ENCODE measurements at places on chromosomes 1 and 21.

DNA sequence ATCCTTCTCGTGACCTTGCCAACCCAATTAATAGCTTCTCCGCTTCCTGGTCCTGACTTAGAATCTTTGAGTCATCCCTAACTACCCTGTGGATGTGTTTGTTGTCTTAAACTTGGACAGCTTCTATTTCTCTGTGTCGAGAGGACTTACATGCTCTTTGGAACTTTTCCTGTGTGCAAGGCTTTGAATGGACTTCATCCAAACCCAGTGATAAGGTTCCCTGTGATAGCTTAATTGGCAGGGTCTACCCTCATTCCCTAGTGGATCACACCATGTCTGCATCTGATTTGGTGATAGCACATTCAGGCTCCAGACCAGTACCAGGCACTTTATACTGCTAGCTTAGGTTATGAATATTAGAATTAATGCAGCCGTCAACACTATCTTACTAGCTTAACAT is 378.2 kb upstream of the KAZN start:
- no peak for DNase-seq

DNA sequence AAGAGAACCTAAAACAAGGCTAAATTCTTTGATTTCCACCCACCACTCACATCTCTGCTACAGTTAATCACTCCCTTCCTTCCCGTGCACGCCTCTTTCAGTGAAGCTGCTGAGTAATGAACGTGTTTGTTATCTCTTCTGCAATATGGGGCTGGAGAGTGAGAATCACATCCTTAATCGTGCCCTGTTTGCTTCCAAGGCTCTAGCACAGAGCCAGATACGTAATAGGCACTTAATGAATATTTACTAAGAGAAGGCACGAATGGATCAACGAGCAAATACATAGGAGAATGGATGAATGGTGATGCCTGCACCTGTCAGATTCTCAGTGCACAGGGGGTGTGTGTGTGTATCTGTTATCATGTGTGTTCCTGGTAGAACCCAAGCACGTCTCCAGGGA is 22.1 kb upstream of the FAM43B start:
- DNase-seq: no peak

DNA sequence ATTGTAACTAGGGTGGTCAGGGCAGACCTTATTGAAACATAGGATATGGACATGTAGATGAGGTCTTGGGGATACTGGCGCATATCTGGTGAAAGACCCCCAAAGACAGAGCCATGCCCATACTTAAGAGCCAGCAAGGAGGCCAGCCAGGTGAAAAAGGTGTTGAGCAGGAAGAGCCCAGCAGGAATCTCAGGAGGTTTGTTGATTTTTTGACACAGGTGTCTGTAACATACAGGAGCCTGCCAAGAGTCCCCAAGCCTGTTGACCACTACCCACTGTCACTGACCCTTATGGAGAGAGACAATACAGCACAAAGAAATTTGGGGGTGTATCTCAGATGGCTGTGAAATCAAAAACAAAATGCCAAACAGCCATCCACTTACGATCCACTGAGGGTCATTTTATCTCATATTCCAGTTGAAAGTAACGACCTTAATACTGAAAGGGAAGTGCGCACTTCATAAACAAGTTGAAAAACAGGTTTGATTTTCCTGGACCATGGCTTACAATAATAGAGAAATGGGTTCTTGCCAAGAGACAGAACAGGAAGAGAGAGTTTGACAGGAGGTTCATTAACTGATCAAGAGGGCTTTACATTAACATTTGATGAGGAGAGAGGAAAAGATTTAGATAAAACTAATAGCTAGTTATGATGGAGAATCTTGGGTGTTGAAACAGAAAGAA is 163.6 kb downstream of the GLUL start:
- DNase-seq: no peak

GRCh38 chr1:107293901-107294613 is 153.2 kb downstream of the NTNG1 start:
- DNase-seq: no peak

DNA sequence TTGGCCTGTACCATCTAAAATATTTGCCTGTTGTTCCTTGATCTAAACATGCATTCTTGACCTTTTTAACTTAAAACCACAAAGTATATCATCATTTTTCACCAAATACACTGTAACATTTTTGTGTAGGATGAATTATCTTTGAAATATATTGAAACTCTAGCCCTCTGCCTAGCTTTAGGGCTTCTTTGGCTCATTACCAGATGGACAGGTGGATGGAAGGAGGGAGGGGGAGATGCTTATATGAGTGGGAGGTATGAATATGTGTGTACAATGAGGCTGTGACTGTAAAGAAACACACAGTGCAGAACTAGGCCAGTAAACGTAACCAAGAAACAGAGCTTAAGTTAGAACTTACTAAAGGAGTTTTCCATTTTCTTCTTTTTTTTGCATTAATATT is 118.5 kb downstream of the ESRRG start:
- DNase-seq: no peak

GRCh38 chr1:51518586-51519047 is 449 bp downstream of the EPS15 start:
- DNase-seq: peak; percentile 23

DNA sequence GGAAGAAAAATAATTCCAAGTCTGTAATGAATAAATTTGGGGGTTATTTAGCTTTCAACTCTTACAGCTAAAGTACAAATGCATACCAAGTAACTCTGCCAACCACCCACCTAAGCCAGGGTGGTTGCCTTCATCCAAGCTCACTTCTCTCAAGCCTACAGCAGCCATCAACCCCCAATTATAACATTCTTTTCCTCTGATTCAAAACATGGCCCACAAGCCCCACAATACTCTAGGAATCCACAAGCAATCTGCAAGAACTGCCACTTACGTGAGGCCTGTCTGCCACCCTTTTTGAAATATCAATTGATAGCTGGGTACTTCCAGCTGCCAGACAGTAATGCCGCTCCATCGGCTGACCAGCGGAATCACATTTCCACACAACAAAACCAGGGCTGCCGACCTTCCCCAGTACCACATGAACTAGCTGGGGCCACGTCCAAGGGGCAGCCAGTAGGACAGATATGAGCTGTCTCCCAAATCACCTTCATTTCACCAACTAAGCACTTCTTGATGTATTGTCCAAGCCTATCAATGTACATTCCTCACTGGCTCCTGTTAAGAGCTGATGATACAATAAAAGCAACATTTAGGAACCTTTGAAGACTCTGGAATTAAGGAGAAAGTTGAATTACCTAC is 3.2 kb downstream of the LBR start:
- DNase-seq: peak; percentile 43

GRCh38 chr1:81582467-81582986 is 218.2 kb upstream of the ADGRL2 start:
- peak; percentile 50 for DNase-seq

DNA sequence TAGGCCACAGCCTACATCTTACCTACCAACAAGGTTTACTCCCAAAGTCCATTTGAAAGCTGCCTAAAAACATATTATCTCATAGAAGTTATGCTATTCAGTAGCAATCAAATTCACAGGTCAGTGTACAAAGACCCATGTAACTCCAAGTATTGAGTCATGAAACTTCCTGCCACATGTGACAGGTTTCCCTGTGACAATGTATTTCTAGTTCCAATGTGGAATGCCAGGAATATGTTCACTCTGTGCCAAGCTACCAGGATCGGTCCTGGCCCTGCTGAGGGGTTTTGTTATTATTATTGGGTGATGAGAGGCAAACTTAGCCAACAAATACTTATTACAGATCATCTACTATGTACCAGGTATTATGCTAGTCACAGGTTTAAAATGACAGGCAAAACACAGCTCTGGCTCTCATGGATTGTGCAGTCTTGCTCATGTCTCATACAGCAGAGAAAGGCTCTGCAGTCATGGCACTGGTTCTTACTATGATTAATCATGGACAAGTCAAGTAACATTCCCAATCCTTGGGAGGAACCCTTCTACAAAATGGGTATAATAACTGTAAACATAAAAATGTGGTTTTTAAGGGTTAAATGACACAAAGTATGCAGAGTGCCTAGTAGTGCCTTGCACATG is 22.5 kb downstream of the DPH5 start:
- DNase-seq: no peak

DNA sequence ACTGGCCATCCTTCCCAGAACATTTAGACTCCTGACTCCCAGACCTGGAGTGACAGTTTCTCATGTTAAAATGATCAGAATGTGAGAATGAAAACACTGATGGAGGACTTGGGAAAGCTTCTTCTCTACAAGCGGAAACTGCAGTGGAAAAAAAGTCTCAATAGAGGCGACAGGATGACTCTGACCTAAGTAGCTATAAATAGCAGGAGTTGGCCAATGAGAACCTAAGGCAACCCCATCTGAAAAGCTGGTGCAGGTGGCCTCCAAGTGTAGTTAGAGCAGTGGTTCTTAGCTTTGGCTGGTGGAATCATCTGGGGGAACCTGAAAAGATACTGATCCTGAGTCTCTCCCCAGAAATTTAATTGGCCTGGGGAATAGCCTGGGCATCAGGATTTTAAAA is 44.2 kb upstream of the EXOSC10 start:
- DNase-seq: no peak

DNA sequence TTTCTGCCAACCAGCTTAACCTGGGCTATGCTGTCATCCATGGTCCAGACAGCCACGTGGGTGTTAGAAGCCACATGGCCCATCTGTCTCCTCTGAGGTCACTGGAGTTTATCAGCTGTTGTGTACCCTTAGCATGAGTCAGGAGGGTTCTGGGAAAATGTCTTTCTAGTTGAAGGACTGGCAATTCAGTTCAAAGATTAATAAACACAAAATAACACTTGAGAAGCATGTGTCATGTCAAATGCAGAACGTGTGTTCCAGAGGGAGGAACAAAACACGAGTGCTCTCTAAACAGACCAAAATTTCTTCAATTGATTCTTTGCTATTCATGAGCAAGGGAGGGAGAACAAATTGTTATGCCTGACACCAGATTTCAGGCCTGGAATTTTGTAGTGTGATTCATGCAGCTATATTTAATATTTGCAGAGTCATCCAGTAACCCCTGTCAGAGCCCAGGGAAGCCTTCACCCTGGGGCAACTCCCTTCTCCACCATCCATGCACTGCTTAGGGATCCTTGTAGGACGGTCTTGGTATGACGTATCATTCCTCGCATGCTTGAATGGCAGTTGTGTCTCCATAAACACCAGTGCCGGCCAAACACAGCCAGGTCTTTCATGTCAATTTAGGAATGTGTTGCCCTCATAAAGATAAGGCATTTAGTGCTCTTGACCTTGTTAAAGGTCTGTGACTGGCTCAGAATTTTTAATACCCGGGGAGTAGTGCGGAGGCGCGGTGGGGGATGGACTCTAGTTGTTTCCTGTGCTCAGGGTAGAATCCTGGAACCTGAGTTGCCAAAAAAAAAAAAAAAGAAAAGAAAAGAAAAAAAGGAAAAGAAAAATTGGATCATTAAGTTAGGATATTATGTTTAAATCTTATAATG is 27.7 kb upstream of the DYRK1A start:
- DNase-seq: peak; percentile 98

DNA sequence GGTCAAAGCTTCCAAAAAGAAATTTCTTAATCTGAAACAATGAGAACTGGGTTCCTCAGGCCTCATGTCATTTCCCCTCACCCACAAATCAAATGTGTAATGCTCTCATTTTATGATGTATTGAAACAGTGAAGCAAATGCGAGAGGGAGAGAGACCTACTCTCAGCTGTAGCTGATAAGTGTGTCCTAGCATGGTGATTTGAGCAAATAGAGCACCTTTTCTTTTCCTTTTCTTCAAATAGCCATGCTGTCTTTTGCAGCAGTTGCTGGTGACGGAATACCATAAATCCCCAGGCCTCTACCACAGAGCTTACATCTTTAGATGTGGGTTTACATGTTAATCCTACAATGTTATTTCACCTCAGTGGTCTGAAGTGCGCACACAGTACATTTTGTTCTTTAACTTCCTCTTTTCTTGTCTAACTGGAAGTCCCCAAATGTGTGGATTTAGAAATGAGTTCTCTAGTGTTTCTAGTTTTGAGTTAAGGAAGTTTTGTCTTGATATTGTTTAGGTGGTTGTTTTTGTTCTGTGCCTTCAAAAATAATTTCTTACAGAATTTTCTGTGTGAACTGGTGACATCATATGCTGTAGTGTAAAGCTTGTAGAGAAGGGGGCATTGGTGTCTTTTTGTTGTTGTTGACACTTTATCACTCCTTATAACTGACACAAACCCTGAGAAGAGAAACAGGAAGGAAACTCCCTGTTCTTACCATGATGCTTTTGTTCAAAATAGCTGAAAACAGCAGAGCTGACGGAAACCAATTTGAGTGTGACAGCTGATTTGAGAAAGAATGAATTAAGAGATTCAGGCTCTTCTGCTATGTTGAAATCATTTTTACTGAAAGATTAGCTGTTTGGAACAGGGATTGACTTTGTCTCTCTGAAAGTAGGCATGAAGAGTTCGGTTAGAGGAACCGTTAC is 12.2 kb downstream of the SMAP2 start:
- peak; percentile 93 for DNase-seq

- no peak for DNase-seq
Observed at GRCh38 chr1:118773656-118774055, 214.5 kb downstream of the TBX15 start.

- peak; percentile 46 for DNase-seq
Observed at GRCh38 chr1:15975358-15975804, 520 bp downstream of the ZBTB17 start.

- no peak for DNase-seq
Observed at GRCh38 chr1:115112496-115113375, 23.4 kb upstream of the TSPAN2 start.

GRCh38 chr1:89085781-89086180 is 20.8 kb upstream of the GBP1 start:
- DNase-seq: peak; percentile 63

DNA sequence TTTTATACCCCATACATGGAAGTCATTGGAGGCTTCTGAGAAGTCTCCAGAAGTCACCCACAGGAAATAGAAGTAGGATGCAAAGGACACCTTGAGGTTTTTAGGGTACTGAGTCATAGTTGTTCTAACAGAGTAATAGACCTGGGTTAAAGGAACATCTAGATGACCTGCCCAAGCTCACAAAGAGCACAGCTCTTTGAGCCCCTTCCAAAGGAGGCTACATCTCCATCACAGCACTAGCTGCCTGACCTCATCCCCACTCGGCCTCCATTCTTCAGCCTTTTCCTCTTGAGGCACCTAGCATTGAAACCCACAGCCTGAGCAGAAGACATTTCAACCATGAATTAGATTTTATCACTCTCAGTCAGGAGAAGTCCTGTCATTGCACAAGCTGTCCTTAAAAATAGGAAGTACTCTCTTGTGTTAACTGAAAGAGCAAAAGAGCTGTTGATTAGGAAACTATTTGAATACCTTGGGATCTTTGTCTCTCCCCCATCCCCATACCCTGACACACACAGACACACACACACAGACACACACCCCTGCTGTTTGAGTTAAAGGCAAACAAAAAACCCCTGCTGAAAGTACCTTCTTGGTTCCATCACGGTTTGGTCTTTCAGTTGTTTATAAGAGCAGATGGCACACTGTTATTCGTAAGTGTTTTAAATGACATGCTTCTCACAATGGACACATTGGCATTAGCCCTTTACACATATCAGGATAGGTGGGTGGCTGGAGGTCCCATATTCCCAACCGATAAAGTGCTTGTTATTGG is 22.2 kb downstream of the MKNK1 start:
- DNase-seq: no peak

All from amniotic epithelial cell (primary cell).